ENCODE measurements at places on chromosomes 16 and 17. TPM values are rescaled to one million over a fixed set of nuclear protein-coding genes. Genes with fewer than 3 reads are reported as not detected.

ACSM5 gene
- not detected for total RNA-seq

OSGIN1 gene
- 3.8 TPM for total RNA-seq

IL17C gene
- total RNA-seq = not detected

GRCh38 chr16:51239196-51239595 lies 88.1 kb upstream of the SALL1 start:
- no peak for DNase-seq

- no peak for DNase-seq
These were observed 37.1 kb upstream of the MGAT5B start for GRCh38 chr17:76830987-76831715.

DNA sequence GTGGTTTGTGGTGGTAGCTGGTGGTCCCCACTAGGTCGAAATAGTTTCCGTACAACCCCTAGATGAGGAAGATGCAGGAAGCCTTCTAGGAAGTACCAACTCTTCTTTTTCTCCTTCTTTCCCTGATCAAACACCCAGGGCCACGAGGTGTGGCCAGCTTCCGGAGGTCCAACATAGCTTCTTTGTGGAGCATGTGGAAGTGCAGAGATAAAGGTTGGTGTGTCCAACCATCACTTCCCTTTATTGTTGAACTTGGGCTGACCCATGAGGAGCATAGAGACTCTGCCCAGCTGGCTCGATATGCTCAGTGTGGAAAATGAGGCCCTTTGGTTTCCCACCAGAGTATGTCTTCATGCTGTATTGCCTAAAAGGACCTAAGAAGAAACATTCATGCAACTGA lies 6.3 kb upstream of the RGS9 start:
- no peak for DNase-seq

DNA sequence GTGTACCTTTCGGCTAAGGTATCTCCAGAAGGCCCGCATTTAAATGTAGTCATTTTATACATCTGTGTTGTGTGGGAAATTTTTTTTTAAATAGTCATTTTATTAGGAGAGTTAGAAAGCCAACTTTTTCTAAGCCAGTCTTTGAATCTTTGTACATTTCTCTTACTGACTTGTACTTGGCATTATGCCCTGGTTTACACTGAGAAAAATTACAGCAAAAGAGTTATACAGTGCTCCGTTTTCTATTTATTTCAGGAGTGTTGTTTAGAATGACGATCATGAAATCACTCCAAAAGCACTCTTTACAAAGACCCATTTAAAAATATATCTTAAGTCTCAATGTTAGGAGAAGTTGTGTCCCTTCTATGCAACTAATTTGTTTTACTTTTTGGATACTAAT lies 91.8 kb downstream of the CYB561 start:
- no peak for DNase-seq

DNA sequence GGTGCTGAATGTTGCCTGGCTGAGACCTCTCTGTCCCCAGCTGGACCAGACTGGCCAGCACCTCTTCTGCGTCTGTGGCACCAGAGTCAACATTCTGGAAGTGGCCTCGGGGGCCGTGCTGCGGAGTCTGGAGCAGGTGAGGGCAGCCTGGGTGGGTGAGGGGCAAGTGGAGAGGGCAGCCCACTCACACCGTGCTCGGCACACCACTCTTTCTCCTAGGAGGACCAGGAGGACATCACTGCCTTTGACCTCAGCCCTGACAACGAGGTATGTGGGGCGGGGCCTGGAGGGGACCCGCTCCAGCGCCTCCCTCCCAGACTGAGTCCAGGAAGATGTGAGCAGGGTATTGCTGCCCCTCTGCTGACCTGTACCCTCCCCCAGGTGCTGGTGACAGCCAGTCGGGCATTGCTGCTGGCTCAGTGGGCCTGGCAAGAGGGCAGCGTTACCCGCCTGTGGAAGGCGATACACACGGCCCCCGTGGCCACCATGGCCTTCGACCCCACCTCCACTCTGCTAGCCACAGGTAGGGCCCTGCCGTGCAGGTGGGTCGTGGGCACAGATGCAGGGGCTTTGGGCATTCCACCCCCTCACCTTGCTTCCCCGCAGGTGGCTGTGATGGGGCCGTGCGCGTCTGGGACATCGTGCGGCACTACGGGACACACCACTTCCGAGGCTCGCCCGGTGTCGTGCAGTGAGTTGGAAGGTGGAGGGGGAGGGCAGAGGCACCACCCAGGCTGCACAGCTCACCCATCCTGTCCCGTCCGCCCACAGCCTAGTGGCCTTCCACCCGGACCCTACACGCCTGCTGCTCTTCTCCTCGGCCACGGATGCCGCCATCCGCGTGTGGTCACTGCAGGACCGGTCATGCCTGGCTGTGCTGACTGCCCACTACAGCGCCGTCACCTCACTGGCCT lies 2.6 kb downstream of the TBL3 start:
- DNase-seq = no peak

All from HT1080 (cell line).